Activated CD4-positive, alpha-beta T cell treated with anti-CD3 and anti-CD28 coated beads, Interleukin-2, amount 50 U/mL, for 24 hours (primary cell): ENCODE measurements at places on chromosomes 7 and 10.

DNA sequence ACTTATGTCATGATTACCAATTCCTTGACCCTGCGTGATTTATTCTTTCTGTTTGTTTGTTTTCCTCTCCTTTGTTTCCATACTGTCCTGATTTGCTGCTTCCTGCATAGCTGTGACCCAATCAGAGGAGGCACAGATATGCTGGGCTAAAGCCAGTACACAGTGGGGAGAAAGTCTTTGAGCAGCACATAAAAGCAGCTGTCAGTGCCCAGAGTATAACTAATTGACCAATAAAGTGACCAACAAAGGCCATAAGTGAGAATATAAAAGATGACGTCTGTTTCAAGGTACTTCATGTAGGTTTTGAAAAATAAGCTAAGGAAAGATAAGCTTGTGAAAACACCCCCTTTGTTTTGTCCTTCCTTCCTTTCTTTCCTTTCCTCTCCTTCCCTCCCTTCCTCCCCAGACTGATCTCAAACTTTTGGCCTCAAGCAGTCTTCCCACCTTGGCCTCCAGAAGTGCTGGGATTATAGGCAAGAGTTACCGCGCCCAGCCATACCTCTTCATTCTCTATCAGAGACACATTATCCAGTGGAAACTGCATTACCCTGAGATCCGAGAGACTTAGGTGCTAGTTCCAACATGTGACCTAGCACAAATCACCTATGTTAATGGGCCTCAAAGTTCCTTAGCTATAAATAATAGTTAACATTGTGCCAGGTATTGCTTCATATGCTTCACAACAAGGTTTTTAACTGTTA, 17.0 kb downstream of the BCAP29 start:
- DNase-seq, result no peak

DNA sequence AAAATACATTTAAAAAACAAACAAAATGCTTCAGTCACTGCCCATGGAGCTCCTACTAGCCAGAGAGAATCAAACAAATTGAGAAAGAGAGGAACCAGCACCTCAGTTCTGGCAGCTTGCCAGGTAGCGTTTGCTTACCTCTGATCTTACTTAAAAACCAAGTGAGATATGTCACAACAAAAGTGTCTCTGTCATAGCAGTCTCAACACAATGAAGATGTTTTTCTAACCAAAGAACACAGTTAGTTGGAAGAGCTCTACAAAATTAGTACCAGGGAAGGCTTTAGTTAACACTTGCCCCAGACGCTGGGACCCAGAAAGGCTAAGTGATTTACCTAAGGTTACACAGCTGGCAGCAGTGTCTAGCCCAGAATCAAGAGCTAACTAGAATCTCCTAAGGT, 3.4 kb downstream of the DOCK4 start:
- no peak for DNase-seq

- DNase-seq, result no peak
Observed at GRCh38 chr7:123579416-123579815, 21.8 kb upstream of the NDUFA5 start.

DNA sequence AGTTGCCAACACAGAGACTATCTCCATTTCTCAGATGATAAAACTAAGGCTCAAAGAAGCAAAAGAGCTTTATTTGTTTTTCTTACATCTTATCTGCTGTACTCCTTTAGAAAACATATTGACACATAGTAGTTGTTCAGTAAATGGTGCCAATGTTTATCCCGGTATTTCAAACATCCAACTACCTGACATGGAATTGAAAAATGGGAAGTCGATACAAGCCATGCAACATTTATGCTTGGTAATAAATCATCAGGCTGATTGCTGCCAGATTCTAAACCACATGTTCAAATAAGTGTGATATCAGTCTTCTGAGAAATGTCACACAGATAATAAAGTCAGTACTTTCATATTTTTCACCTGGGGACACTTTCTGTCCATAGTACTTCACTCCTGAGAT, 65.8 kb upstream of the C10orf120 start:
- no peak for DNase-seq

DNA sequence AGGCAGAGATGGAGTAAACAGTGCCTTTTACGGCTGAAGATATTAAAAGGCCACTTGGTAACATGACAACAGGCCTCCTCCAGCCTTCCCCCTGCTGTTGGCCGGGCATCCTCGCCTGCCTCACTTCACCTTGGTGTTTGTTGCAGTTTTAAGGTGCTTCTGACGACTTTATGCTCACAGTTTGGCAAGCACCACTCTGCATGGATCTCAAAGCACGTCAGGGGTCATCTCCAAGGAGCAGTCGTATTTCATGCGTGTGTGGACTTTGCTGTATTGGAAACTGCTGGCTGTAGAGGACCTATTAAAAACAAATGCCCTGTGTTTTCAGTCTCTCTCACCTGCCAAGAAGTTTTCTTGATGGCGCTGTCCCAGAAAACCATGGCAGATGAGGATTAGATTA, 483.1 kb downstream of the RPS24 start:
- DNase-seq, result no peak

GRCh38 chr7:51121931-51122425, 194.6 kb downstream of the COBL start:
- no peak for DNase-seq

DNA sequence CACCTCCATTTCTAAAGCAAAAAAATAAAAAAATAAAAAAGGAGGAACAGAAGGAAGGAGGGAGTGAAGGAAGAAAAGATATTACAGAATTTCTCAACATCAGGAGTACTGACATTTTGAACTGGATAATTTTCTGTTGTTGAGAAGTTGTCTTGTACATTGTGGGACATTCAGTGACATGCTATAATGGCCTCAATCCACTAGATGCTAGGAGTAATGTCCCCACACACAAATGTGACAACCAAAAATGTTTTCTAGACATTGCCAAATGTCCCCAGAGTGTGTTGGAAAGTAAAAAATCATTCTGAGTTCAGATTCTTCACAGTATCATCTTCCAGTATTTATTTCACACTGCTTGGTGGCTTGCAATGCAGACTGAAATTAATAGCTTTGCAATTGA, 6.5 kb downstream of the ZNF438 start:
- no peak for DNase-seq

DNA sequence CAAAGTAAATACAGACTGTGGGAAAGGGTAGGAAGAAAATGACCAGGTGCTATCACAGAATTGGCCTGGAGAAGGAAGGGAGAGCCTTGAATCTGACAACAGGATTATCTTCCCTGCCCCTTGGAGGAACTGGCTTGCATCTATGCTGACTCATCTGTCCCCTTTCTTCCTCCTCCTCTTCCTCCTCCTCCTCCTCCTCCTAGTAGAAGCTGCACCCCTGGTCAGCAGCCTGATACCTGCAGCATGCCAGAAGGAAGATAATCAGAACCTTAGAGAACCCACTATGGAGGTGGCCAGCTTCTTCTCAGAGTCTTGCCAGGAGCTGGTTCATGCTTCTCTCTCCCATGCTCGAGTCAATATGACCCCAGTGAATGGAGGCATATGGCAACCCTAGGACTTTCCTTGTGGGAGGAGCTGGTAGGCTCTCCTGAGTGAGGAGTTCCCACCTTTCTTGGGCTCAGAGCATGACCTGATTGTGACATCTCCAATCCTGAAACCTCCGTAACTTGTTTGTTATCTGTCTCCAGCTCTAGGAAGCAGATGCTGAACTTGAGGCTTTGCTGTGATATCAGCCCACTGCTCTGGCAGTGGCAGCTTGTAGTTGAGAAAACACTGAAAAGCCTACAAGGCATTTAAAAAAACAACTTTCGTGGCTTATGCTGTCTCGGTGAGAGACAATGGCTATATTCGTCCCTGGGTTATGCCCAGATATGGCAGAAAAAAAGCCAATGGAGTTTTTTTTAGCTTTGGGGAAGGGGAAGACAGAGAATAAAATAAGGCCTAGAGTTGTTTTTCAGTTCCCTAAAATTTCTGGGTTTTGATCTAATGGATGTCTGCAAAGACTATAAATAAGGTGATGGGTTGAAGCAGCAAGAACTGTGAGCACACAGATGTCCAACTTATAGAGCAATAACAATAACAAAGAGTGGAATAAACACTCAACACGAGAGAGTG, 60.6 kb downstream of the CDHR3 start:
- DNase-seq, result no peak

DNA sequence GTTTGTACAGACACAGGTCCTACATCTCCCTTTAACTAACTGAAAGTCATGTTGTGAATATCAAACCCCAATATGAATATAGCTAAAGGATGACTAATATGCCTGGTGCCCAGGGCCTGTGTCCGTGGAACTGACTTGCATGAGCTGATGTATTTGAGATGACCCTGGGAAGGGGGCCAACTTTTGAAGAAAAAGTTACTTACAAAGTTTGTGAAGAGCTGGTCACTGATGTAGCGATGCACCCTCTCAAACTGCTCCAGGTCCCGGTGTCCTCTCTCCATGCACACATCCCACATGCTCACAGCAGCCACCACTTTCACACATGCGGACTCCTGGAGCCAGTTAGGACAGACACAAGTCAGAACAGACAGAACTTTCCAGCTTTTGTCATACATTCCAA, 106.2 kb downstream of the ABCC2 start:
- DNase-seq, result no peak

- DNase-seq, result no peak
Observed at GRCh38 chr10:117689566-117689965, 147.0 kb downstream of the EMX2 start.

DNA sequence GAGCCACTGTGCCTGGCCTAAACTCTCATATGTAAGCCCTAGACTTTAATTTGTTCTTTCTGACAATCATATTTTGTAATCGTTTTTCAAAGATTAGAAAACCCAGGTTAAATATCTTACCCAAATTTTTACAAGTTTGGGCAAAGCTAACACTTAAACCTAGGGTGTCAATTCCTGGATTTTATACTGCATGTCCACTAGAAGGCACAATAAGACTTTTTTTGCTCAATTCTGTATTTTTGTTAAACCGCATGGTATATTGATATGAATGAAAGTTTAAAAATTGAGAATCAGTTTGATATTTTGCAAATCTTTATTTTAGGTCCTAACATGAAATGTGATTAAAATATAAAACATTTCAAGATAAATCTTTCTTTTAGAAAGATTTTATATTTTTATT, 29.3 kb downstream of the DYNC2I1 start:
- DNase-seq, result no peak

DNA sequence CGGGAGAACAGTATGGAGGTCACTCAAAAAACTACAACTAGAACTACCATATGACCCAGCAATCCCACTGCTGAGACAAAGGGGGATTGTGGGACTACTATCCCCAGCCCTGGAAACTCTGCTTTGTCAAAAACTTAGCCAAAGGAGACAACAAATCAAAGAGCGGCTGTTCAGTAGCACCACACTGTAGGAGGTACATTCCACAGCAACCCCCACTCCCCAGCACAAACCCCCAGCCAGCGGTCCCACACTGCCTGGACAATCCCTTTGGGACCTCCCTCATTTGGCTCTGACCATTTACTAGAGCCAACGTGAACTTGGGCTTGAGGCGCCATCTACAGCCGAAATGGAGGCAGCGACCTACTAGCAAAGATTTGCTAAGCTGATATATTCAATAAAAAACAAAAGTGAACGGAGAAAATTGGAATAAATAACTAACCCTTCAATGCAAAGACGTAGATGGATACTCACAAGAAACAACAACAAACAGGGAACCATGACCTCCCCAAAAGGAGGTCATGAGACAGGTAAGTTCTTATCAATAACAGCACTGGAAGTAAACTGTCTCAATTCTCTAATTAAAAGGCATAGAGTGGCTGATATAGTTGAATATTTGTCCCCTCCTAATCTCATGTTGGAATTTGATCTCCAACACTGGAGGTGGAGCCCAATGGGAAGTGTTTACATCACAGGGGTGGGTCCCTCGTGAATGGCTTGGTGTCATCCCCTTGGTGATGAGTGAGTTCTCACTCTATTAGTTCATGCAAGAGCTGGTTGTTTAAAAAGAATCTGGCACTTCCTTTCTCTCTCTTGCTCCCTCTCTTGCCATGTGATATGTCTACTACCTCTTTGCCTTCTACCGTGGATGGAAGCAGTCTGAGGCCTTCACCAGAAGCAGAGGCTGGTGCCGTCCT, 119.0 kb upstream of the KCNMA1 start:
- DNase-seq, result no peak

GRCh38 chr10:15442056-15442455, 71.0 kb upstream of the FAM171A1 start:
- no peak for DNase-seq

- no peak for DNase-seq
Observed at GRCh38 chr10:50396491-50397311, 145.4 kb upstream of the ASAH2 start.

GRCh38 chr7:92641921-92642511, 51.8 kb upstream of the FAM133B start:
- peak; percentile 28 for DNase-seq

- DNase-seq, result peak; percentile 40
Observed at GRCh38 chr10:6204063-6204340, 1.3 kb downstream of the PFKFB3 start.

DNA sequence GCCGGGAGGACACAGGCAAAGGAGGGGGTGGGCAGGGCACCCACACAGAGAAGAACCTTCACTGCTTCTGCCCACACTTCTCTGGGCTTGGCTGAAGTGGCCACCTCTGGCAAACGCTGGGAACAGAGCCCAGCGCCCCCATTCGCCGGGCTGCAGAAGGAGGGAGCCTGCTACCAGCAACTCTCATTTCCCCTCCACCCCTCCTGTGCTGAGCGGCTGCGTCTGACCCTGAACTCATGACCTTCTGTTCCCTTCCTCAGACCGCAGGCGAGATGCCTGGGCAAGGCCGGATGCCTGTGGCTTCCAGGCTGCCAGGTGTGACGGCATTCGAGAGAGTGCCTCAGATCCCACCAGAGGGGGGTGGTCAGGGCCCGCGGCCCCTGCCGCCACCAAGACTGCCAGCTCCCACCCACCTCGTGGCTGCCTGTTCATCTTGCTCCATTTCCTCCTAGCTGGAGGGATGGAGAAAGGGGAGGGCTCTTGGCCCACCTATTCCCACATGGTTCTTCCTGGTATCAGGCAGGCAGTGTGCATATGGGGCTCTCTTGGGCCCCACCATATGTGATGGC, 19.8 kb downstream of the DNAJB12 start:
- peak; percentile 64 for DNase-seq

GRCh38 chr10:18140957-18141845, 977 bp downstream of the CACNB2 start:
- DNase-seq, result no peak

DNA sequence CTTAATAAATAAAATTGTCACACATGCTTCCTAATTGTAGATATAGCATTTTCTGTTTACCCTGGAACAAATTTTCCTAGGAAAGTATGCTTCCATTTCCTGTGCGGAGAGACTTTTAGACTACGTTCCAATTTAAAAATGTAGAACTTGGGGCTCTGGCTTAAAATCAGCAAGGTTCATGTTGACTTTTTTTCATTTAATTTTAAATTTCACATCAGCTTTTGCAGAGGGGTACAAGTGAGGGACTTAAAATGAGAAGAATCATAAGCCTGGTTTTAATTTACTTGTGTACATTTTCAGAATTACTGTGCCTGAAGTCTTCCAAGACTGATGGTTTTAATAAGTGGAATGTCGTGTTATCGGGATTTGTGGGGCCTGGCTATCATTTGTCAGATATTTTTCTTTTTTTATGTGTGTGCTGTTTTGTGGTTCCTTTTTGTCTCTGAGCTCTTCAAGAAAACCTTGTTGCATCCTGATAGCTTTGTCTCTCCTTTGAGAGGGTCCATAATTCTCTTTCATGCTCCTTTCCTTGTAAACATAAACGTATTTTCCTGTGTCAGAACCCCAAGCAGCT, 8.8 kb upstream of the ATRNL1 start:
- no peak for DNase-seq
